ENCODE measurements at places on chromosomes 3 and 15.
A peak's percentile ranks its signal among the peaks of the same experiment; 100 is the strongest.

DNA sequence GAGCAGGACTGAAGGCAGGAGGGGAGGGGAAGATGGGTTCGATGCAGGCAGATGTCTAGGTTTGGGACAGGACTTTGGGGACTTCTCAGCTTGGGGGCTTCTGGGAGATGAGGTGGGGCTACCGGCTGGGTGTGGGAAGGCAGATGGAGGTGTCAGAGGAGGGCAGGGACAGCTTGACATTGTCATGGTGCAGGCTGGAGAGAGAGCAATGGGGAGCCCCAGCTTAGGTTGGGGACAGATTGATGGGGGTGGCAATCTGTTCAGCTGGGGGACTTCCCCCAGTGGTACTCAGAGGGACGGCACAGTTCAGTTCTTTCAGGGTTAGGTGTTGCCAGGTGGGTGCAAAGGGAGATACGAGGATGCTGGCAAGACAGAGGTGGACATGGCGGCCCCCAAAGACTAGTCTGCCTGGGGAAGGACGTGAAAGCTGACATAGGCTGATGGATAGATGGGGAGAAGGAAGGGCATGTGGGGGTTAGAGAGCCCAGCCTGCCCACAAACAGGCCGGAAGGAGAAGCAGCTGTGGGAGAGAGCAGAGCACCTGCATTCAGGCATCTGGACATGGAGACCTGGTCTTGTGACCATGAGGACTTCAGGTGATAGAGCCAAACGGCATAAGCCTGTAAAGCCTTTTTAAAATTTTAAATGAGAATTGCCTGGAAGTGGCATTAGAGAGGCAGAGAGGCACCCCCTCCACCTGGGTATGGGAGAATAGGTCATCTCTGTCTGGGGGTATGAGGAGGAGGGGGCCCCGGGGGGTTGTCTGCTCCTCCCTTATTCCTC lies 21.1 kb downstream of the ACAA1 start:
- DNase-seq, result no peak

DNA sequence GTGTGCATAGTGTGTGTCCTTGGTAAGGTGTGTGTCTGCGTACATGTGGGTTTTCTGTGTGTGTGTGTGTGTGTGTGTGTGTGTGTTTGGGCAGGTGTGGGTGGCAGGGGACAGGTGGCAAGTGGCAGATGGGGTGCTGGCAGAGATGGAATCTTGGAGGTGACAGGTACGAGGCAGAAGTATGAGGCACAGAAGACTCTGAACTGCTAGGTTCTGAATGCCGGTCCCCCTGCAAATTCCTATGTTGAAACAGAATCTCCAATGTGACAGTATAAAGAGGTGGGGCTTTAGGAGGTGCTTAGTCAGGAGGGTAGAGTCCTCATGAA lies 29.8 kb downstream of the SRPRB start:
- DNase-seq, result no peak

- no peak for DNase-seq
Observed at GRCh38 chr15:63800739-63801138, 33.0 kb downstream of the HERC1 start.

- DNase-seq, result no peak
Observed at GRCh38 chr15:100061944-100062343, 279.8 kb downstream of the ADAMTS17 start.

- DNase-seq, result no peak
Observed at GRCh38 chr3:160951642-160952487, 153.3 kb downstream of the B3GALNT1 start.

GRCh38 chr15:88834211-88834812 lies 31.1 kb downstream of the ACAN start:
- peak; percentile 81 for DNase-seq

GRCh38 chr3:171896316-171896715 lies 53.2 kb downstream of the TMEM212 start:
- no peak for DNase-seq

GRCh38 chr15:84715441-84716035 lies 401 bp downstream of the SEC11A start:
- no peak for DNase-seq

- DNase-seq, result no peak
Observed at GRCh38 chr15:50106457-50106856, 12.6 kb downstream of the ATP8B4 start.

DNA sequence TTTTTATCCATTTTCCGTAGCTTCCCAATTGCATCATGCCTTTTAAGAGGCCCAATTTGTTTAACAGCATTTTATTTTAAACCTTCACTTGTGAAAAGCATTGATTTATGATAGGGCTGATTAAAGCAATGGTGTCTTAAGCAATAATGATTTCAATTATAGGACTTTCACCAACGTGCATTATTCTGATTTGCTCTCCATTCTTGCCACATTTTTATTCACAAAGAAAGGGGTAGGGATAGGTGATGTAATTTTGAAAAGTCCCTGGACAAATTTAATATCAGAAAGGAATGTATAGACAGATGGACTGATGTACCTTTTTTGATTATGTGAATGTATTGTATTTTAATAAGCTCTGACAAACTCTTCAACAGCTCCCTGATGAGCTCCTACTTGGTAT lies 37.9 kb upstream of the NR2F2 start:
- no peak for DNase-seq

GRCh38 chr3:28134792-28135375 lies 106.5 kb upstream of the CMC1 start:
- DNase-seq, result no peak

GRCh38 chr15:54150255-54150654 lies 172.0 kb downstream of the UNC13C start:
- DNase-seq, result no peak

DNA sequence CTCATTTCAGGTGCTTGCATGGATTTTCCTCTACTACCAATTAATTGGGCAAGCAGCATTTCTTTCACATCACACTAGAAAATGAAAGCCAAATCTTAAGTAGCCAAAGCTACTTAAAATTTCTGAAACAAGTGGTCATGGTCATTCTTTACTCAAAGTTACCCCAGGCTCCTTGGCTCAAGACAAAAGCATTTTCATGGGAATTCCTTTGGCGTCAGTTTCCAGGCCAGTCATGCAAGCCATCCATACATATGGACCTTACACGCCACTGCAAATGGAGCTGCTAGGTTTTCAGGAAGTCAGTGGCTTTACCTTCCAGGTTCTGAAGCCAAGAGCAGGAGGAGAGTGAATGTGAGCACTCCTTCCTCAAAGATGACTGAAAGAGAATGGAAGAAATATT lies 83.7 kb upstream of the IL12A start:
- no peak for DNase-seq

DNA sequence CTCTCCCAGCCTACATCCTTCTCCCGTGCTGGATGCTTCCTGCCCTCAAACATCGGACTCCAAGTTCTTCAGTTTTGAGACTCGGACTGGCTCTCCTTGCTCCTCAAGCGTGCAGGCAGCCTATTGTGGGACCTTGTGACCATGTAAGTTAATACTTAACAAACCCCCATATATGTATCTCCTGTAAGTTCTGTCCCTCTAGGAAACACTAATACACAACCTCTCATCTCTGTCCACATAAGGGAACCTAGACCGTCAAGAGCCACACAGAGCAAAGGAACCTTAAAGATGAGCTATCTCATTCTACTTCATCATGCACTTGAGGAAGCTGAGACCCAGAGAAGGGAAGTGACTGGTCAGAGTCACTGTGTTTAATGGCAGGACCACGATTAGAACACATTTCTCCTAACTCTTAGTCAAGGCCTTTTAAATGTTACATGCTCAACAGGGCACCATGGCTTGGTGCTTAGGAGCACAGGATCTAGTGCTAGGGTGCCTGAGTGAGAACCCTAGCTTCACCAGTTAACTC lies 50.3 kb downstream of the NPTN start:
- DNase-seq, result no peak

GRCh38 chr3:116423374-116423773 lies 21.9 kb downstream of the LSAMP start:
- DNase-seq, result peak; percentile 52

- DNase-seq, result no peak
Observed at GRCh38 chr3:48466386-48467109, 20.0 kb downstream of the ATRIP start.

DNA sequence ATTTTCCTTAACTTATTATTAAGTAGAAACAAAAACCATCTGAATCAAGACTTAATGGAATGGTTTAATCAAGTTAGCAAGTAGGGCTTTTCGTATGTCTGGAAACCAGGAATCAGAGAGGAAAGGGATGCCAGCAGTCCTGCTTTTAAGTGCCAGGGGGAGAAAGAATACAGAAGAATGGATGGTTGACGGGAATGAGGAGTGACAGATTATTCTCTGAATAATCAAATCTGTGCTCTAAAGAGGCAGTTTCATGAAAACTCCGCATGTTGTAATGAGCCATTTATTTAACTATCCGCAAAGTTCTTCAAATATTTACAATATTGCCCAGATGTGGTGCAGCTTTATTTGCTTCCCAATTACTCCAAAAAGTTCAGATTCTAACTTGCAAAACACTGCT lies 103.0 kb downstream of the CTNNB1 start:
- no peak for DNase-seq

- peak; percentile 38 for DNase-seq
Observed at GRCh38 chr15:78739206-78739605, 72.1 kb downstream of the ADAMTS7 start.

- no peak for DNase-seq
Observed at GRCh38 chr3:160643994-160644393, 33.0 kb upstream of the ARL14 start.

DNA sequence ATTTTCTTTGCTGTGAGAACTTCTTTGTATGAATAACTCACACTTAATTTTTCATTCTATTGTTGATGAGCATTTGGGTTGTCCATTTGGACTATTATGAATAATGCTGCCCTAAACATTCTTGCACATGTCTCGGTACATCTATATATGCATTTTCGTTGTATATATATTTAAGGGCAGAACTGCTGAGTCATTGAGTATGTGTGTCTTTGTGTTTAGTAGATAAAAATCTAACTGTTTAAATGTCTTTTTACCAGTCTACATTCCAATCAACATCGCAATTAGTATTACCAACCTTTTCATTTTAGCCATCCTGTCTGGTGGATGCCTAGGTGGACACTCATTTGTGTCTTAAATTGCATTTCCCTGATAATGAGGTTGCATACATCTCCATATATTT lies 144.4 kb downstream of the UACA start:
- no peak for DNase-seq

DNA sequence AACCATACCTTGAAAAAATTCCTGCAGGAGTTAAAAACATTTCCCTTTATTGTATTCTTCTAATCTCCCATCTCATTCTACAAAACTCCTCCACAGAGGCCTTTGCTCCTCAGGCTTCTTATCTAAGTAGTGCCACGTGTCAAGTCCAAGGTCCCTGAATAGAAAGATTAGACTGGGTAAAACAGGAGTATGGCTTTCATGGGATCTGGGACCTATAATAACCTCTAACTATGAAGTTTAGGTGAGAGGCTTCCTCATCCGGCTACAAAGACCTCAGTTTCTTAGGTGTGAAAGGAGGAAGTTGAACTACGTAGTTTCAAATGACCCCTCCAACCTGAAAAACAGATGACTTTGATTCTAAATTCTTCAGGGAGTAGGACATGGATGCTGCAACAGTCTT lies 20.0 kb downstream of the GPR15 start:
- DNase-seq, result no peak

DNA sequence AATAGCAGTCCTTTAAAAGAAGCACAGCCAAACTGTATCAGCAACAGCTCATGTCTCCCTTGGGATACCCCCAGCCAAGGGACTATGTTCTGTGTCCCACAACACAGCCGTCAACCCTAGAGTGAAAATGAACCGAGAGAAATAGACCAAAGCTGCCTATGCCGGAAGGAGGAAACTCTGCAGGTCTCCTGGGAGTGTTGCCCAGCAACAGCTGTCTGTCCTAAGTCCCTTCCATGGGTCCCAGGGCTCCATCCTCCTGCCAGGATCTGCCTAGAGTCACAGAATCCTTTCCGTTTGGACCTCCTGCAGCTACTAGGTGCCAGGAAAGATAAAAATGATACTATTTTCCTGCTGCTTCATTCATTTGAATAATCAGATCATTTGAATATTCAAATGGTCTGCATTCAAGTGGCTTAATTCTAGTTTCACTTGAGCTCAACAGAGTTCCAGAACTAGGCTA lies 53.1 kb downstream of the TRANK1 start:
- DNase-seq, result no peak

GRCh38 chr15:85872125-85872524 lies 77.4 kb upstream of the KLHL25 start:
- DNase-seq, result no peak

DNA sequence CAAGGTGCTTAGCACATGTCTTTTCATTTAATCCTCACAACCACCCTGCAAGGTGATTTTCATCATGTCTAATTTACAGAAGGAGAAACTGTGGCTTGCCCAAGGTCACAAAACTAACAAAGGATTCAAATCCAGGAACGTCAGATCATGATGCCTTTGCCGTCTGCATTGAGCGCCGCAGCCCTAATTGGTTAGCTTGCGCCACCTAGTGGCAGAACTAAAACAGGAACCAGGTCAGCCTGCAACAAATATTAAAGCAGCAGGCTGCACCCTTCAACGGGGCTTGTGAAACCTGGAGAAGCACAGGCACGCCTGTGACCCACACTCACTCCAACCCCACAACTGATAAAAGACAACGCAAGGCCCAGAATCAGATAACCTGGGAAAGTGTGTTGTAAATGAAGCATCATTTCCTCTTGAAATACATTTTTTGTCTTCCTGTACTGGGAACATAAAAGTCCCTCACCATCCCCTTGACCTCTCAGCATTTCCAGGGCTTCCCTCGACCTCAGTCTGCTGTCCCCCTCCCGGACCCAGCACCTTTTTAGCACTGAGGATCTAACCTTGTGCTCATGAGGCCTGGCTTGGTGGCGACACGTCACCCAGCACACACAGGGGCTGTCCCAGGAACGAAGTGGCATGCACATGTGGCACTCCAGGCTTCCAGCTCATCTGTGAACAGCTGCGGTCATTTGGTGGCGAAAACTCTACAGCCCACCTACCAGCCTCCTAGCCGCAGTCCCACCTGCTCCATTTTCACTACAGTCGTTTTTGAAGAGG lies 17.3 kb downstream of the DPH3 start:
- peak; percentile 82 for DNase-seq

DNA sequence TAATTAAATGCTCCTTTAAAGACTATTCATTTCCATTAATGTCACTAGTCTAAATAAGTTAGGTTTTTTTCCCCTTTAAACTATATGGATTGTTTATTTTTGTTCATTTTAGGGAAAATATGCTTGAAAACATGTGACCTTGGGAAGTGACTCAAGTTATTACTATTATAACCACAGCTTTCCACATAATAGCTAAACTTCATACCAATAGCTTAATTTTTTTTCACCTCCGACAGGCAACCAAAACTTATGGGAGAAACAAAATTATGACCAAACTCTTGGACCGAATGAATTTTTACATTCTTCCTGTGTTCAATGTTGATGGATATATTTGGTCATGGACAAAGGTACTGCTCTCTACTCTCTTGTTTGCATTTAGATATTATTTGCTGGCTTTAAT lies 16.2 kb downstream of the CPA3 start:
- no peak for DNase-seq

- no peak for DNase-seq
Observed at GRCh38 chr3:106624154-106624553, 753.1 kb upstream of the CCDC54 start.

Measured in ecto neural progenitor cell (in vitro differentiated cells).